Peyer's patch (tissue), 4 donors: ENCODE measurements at places on chromosomes 13 and 19. TPM values are rescaled to one million over a fixed set of nuclear protein-coding genes. Genes with fewer than 3 reads are reported as not detected.

- no peak for DNase-seq
Observed at GRCh38 chr19:51754770-51755169, 3.1 kb upstream of the FPR1 start.

GRCh38 chr19:46111376-46111775 is 13.1 kb downstream of the IGFL3 start:
- DNase-seq, result no peak

DNA sequence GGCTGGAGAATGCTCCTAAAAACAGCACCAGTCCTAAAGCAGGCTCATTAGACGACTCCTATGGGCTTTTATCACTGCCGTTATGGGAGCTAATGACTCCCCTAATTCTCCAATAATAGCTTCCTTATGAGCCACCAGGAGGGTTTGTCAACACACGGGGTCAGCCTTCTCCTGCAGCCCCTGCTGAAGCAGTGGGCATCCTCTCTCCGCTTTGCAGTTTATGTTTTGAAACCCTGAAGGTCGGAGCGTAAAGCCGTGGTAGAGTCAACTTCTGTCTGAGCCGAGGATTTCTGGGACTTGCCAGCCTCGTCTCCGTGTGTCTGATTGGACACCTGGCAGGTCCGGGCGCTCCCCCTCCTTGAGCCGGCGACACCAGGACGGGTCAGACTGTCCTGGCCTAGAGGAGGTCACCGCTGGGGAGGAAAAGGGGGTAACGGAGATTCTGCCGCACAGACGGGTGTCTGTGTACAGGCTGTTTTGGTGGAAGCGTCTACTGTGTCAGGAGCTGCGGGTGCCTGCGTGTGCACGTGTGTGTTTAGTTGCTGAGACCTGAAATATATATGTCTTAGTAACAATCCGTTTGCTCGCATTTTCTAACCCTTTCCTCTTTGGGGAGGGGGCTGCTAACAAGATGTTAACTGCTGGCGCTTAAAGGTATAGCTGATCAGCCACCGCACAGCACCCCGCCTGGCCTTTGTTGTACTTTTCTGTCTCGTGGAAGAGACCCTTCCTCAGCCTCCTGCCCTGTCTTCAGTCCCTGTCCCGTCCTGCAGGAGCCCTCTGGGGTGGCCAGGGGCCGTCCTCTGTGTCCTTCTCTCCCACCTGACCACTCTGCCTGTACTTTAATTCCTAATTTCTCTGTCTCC is 1.9 kb downstream of the KDM4B start:
- DNase-seq, result no peak

DNA sequence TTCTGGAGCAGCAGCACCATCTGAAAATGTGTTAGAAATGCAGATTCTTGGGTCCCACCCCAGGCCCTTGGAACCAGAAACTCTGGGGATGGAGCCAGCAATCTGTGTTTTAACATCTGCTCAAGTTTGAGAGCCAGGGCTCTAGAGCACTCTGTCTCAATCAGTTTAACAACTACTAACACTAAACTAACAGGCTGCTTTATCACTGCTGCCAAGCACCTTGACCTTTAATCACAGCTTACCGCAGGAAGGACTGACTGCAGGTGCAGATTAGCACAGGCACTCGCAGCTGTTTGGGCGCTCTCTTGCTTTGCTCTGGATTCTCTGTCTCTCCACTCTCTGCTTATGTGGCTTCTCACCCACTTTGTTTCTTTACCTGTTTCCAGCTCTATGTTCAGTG is 163.5 kb downstream of the MTUS2 start:
- DNase-seq, result no peak

DNA sequence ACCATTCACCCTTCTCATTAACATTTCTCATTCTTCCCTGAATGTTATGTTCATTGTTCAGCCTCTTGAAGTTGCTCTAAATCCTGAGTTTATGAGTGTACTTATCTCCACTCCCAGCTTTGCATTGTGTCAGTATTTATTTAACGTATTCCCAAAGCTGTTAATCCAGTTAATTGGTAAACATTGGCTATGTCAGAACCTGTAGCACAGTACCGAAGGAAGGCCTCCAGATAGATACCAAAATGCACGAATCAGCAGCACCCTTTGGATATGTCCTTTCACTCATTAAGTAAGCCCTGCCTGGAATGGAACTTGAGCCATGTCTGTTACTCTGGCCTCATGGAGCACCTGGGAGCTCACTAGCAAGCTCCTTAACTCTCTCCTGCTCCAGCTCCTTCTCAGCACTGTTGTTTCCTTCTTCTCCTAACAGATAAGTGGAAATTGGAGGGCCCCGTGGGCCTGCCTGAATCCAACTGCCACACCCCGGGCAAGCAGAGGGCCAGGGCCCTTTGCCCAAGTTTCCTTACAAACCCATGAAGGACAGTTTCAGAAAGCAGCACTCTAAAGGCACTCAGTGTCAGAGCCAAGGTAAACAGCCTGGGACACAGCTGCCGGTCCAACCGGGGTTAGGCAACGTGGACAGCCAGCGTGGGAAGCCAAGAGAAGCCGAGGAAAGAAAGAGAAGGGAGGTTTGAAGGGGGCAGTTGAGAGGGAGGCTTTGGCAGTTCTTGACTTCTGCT is 155.0 kb upstream of the SERP2 start:
- DNase-seq, result peak; percentile 63

DNA sequence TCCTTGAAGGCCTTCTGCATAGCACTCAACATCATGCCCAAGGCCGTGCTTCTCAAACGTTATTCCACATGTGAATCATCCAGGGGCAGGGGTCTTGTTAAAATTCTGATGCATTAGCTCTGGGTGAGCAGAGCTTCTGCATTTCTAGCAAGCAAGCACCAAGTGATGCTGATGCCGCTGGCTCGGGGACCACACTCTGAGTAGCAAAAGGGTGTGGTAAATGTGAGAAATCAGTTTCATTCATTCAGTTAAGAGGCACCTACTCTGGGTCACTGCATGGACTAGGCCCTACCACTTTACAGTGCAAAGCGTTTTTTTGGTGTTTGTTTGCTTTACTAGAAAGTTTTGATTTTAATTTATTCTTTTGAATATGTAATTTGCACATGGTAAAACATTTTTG is 7.2 kb downstream of the KRTDAP start:
- DNase-seq, result no peak

- no peak for DNase-seq
Observed at GRCh38 chr19:48493718-48494401, 17.8 kb downstream of the LMTK3 start.

- no peak for DNase-seq
Observed at GRCh38 chr13:101618440-101619187, 166.1 kb downstream of the ITGBL1 start.

DNA sequence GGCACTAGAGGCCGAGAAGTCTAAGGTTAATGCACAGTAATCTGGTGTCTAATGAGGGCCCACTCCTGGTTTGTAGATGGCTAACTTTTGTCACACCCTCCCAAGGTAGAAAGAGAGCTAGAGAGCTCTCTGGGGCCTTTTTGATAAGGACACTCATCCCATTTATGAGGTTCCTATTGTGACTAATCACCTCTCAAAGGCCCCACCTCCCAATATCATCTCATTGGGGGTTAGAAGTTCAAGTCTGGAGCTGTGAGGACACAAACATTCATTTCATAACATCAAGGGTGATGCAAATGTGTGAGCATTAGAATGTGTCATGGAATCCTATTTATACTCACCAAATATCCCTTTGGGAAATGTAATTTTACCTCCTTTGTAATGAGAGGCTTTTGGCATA is 79.2 kb upstream of the SLC10A2 start:
- no peak for DNase-seq

Gene ZNF132
- 8.7 TPM for total RNA-seq

Gene COL4A2
- total RNA-seq, result 110 TPM

Gene TNFSF13B
- total RNA-seq, result 7.9 TPM

Gene MADCAM1
- 25.6 TPM for total RNA-seq

Gene PEAK3
- 5.8 TPM for total RNA-seq
